ENCODE measurements at places on chromosomes 4 and X.

DNA sequence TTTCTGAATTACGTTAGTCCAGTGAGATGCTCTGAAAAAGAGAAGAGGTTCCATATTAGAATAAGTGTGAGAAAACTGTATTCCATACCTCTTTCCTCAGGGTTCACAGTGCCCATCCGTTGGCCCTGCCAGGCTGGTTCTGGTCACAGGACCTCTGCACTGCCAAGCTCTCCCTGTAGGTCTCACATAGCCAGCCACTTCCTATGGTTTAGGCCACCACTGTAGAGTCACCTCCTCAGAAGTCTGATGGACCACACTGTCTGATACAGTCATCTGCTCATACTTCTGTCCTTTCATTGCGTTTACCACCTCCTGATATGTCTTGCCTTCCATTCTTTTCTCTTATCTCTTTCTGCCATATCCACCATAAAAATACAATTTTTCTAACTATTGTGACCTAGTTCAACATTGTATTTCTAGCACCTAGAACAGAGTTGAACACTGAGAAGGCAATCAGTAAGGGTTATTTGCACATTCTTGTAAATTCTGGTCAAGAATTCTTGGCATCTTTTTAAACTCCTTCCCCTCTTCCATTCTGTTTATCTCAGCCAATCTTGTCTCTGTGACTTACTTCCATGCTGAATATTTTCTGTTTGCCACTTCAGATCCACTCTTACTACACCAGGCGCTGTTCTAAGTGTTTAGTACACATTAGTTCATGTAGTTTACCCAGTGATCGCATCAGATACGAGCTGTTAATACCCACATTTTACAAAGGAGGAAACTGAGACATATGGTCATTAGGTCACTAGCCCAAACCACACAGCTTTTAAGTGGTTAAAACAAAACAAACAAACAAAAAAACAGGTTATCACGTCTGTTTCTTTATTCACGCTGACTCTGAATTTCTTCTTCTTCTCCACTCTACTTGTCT, 125.6 kb downstream of the CBR4 start:
- DNase-seq: no peak

GRCh38 chrX:153611298-153612095, 12.6 kb upstream of the CCNQ start:
- DNase-seq: no peak

- DNase-seq: no peak
These were observed 57.0 kb upstream of the ARSJ start for GRCh38 chr4:114036426-114036825.

DNA sequence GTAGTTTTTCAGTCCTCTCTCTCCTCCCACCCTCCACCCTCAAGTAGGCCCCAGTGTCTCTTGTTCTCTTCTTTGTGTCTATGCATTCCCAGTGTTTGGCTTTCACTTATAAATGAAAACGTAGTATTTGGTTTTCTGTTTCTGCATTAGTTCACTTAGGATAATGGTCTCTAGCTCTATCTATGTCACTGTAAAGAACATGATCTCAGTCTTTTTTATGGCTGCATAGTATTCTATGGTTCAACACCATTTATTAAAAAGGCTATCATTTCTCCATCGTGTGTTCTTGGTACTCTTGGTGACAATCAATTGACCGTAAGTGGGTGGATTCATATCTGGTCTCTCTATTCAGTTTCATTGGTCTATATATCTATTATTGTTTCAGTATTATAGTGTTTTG, 18.7 kb upstream of the IL2 start:
- DNase-seq: no peak

GRCh38 chr4:163558539-163559044, 64.1 kb downstream of the TMA16 start:
- peak; percentile 11 for DNase-seq

DNA sequence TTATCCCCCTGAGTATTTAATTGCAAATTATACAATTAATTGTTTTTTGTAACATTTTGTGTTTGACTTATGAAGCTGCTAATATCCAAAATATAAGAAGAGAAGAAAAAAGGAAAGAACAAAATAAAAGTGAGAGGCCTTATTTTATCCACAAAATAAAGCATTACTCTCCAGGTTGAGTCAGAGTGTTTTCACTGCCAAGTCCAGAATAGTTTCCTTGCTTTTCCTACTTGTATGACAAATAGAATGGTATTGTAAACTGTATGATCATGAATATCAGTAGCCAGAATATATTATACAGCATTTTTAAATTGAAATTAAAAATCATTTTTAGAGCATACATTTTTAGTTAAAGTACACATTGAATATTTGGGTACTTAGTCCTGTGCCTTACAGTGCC, 237.8 kb downstream of the NDST4 start:
- no peak for DNase-seq

DNA sequence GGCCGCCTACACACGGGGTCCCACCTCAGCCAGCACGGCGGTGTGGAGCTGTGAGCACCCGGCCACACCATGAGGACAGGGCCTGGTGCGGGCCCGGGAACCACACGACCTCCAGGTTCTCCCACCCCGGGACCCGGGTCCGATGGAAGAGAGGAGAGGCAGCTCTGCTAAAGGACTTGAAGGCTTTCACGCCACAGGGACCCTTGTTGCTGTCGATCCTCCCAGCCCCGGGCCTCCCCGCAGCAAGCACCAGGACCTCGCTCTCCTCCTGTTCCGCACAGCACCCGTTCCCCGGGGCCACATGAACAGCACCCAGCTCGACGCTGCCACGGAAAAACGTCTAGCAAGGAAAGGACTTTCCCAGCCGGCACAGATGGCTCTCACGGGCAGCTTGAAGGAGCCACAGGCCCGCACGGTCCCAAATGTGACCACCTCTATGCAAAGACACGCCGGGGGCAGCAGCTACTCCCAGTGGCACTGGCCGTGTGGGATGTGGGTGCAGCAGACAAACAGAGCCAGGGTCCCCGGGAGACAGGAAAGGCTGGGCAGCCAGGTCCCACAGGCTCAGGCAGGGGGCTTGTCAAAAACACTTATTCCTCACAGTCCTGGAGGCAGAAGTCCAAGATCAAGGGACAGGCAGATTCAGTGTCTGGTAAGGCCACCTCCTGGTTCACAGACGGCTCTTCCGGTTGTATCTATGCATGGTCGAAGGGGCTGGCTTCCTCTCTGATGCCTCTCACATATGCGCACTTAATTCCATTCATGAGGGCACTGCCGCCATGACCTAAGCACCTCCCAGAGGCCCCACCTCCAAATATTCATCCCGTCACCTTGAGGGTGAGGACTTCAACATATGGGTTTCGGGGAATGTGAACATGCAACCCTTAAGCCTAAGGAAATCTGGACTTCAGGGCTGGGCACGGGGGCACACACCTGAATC, 24.7 kb downstream of the FAM53A start:
- no peak for DNase-seq

DNA sequence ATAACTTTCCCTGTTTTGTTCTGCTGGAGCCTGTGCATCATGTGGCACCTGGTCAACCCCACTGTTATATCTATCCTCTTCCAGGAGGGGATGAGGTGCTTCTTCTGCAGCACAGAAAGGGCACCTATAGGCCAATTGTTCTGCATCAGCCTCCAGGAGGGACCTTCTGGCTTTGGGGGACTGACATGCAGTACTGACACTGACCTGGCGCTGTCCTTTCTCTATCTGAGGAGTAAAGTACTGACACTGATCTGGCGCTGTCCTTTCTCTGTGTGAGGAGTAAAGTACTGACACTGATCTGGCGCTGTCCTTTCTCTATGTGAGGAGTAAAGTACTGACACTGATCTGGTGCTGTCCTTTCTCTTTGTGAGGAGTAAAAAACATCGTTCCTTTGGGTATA, 498.4 kb downstream of the PACRGL start:
- DNase-seq: no peak

- DNase-seq: peak; percentile 77
These were observed 146.0 kb upstream of the CPEB2 start for GRCh38 chr4:14856062-14856933.

DNA sequence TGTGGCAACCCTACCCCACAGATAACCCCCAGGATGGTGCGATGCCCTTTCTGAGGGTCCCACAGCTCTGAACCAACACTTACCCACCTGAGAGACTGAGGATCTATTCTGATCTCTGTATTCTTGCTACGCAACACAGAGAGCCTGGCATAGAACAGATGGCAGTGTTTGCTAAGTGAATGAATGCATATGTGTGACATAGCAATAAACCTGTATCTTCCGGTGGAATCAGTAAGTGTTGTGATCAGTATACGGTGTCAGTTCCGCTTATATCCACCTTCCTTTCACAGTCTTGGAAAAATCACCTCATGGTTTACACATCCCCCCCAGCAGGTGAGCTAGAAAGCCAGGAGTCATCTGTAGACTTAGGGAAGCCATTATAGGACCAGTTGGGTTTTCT, 5.9 kb upstream of the HSD17B10 start:
- DNase-seq: no peak

DNA sequence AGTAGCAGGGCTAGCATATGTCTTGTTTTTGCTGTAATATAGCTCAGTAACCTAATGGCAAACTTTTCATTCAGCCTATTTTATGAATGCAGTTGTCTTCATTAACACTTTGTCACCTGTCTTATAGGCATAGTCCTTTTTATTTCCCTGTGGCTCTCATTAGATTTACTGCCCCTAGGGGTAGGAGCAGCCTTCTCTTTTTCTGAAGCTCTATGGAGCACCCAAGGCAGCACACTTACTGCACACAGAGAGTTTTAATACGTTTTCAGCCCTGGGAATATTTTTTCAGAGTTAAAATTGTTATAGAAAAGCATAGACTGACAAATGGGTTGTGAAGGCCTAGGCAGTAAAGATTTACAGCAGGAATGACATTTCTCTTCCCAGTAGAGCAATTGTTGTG, 406.8 kb downstream of the TMA16 start:
- DNase-seq: no peak

DNA sequence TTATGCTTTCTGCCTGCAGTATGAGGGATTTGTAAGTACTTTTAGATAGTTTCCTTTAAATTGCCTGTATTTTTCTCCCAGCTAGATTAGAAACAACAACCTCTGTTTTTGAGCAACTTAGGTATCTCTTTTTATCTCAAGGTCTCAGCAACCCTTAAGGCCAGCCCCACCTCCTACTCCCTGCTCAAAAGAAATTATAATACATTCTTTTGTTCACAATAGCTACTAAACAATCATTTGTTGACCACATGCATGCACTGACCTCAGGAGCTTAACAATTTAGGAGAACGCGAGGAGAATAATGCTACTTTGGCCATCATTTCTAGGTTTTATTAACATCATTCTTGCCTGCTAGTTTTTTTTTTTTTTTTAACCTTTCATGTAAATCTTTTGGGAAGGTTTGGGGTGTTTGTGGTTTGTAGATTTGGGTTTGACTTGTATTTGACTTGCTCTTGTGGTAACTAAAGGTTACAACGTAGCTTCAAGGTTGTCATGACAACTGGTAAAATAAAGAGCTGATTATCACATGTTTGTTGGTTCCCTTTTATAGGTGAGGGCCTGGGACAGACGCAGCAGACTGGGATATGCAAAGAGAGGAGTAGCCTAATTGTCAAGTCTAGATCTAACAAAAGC, 145.4 kb upstream of the PLAC1 start:
- DNase-seq: no peak

GRCh38 chr4:88196523-88197185, 38.2 kb upstream of the ABCG2 start:
- no peak for DNase-seq

- no peak for DNase-seq
These were observed 28.7 kb upstream of the STOX2 start for GRCh38 chr4:183876268-183876934.

- DNase-seq: no peak
These were observed 943.0 kb upstream of the PRKX start for GRCh38 chrX:4656419-4656818.

DNA sequence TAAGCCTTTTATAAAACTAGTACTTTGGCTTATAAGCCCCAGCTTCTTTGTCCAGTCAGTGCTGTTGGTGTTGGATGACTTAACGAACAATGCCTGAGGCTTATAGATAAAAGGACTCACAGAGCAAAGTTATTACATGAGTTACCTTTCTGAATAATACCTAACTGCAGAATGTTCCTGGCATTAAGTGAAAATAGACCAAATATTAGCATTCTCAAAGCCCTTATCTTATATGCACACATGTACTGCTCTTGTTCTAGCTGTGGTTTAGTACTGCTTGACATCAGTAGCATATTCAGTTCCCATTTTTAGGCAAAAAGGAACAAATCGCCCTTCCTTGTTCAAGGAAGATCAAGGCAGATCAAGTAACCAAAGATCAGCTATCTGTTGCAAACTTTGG, 131.6 kb downstream of the ZNF330 start:
- DNase-seq: no peak

DNA sequence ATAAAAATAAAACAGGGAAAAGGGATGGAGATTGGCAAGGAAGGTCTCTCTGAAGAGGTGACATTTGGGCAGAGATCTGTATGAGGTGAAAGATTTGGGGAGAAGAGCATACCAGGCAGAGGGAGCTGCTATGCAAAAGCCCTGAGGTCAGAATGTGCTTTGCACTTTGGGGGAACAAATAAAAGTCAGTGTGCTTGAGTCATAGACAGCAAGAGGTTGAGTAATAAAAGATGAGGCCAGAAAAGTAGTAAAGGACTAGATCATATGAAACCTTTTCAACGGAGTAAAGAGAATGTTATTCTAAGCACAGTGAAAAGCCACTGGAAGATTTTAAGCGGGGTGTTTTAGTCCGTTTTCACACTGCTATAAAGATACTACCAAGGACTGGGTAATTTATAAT, 76.5 kb upstream of the TEX13A start:
- no peak for DNase-seq

DNA sequence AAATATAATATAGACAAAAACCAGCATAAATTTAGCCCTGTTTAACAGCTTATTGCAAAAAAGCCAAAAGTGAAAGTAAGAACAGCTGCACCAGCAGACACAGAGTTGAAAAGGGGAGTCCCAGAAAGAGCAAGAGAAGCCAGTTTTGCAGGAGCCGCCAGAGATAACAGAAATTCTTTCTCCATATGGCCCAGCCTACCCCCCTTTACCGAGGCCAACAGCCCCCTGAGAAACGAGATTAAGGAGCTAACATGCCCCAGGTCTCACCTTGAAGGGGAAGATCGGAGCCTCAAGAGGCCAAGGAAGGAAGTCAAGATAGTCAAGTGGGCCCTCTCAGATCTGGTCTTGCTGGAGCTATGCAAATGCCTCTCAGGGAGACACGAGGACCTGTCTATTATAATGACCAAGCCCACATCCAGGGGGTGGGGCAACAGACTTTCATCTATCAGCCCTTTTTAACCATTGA, 4.8 kb downstream of the ACOX3 start:
- DNase-seq: peak; percentile 56

DNA sequence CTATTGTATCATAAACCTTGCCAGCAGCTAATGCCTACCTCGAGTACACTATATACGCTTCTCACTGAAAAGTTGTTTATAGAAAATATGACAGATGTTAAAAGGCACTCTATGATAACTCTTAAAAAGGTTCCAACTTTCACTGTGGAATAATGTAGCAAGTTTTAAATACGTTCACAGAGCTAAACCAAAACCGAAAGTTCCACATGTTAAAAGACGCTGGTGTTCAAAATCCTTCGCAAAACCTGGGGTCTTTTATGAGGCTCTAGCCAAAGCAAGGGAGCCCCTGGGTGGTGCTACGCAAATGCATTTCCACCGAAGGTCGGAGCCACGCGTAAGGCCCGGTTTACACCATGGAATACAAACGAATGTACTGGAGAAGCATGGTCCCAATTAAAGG, 103.7 kb upstream of the TENM3 start:
- no peak for DNase-seq

GRCh38 chrX:1883772-1884171, 268.9 kb downstream of the ASMT start:
- peak; percentile 4 for DNase-seq

GRCh38 chr4:126899331-126899801, 733.4 kb upstream of the INTU start:
- no peak for DNase-seq

Measured in activated CD4-positive, alpha-beta T cell treated with anti-CD3 and anti-CD28 coated beads for 48 hours (primary cell).